ENCODE measurements at places on chromosomes 7 and 10.

- no peak for DNase-seq
Observed at GRCh38 chr7:11690395-11690794, 141.6 kb downstream of the THSD7A start.

DNA sequence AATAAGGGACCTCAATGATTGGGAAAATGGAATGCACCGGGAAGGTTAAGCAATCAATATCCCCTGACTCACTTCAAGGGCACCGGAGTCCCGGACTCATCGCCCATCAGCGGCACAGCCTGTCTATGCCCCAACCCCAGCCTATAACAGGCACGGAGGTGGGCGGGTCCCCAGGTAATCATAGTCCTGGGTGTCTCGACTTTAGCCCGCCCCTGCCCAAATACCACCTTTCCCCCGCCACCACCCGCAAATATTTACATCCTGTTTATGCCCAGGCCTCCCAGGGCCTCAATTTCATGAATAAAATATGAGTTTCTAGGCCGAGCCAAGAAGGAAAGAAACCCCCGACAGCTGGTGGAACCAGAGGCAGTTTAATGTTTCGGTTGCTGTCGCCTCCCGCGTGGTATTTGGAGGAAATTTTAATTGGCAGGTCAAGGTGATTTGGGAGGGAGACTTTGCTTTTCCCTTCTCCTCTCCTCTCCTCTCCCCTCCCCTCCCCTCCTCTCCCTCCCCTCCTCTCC, 15.6 kb upstream of the RFC2 start:
- DNase-seq, result peak; percentile 84

GRCh38 chr10:72889391-72889831, 4.1 kb upstream of the OIT3 start:
- peak; percentile 85 for DNase-seq

DNA sequence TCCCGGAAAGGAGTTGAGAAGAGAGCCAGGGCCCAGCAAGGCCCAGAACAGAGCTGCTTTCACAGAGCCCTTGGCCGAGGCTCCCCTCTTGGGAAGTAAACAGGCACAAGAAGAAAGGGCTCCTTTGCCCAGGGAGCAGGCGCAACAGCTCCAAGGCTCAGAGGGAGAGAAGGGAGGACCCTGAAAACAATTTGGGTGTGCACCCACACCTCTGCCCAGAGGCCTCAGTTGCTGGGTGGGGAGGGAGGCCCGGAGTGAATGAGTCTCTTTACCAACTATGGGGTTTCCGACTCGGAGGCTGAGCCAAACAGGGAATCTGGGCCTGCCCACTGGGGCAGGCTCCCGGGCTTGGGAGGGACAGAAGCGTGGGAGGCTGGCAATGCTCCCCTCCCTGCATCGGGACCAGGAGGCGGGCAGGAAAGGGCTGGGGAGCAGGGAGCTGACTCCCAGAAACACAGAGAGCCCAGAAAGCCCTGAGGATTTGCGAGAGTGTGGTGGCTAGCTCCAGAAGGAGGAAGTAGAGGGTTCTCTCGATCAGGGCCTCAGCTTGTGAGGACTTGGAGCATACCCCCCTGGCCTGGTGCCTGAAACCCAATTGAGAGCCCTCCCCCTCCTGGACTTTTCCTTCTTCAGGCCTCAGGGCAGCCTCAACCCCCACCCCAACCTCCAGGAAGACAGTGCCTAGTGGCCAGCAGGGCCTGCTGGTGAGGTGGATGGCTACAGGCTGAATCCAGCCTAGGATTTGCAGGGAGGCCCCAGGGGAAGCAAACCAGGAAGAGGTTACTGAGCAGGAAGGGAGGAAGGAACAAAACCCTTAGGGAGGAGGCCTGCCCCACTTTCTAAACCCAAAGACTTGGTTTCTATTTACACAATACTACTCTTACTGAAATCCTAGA, 6.2 kb downstream of the C10orf105 start:
- DNase-seq, result peak; percentile 53

DNA sequence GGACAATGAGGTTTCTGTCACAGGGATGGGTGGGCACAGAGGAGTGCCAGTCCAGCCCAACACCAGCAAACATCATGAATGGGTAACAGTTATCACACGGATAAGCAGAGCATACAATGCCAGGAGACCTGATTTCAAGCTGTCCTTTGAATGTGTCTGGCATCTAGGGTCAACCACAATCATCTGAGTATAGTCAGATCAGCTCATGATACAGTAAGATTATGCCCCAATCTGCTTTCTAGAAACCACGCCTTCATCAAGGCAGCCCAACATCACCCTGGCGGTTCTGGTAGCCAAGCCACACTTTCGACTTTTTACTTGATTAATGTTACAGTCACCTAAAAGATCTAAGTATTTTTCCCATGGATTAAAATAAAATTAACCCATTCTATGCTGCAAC, 10.5 kb downstream of the FAM171A1 start:
- DNase-seq, result no peak

DNA sequence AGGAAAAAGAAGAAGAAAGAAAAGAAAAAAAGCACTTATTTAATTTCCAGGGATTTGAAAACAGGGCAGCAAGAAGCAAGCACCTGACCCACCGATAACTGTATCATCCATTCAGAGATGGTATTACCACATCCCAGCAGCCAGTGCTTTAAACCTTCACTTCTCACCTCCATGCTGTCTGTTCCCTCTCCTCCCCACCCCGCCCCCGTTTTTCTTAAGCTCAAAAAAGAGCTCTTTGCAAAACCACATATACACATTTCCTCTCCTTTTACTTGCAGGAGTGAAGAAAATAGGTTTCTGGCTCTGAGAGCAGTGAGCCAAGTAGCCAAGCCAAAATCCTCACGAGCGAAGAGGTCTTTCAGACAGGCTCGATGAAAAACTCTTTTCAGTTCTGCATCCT, 2.2 kb downstream of the STOX1 start:
- DNase-seq, result no peak
